Lung (tissue), 17 donors: ENCODE measurements at places on chromosomes 11 and 22. TPM values are rescaled to one million over a fixed set of nuclear protein-coding genes. Genes with fewer than 3 reads are reported as not detected.

DNA sequence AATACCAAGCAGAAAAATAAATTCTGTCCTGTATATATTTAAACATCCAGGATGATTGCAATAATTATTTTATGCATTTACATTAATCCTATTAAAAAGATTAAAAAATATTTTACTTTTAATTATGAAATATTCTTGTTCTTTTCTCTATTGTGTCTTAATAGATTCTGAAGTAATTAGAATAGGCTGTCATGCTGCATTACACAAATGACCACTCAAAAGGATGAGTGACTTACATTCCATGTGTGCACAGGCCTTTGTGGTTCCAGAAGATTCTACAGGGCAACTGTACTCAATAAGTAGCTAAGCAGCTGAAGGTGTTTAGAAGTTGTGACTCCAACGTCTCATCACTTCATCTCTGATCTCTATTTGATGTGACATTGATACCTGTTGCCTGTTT lies 745.9 kb upstream of the CCDC179 start:
- no peaks in the 10 kb centered on the region for H3K36me3 ChIP-seq
- H3K4me3 ChIP-seq = no peak overlapping the region
- no peaks in the 10 kb centered on the region for H3K4me1 ChIP-seq
- H3K27me3 ChIP-seq = no peaks in the 10 kb centered on the region
- no peak for DNase-seq
- H3K27ac ChIP-seq = no peak overlapping the region

The EFCAB6 gene
- total RNA-seq = 15.4 TPM

DNA sequence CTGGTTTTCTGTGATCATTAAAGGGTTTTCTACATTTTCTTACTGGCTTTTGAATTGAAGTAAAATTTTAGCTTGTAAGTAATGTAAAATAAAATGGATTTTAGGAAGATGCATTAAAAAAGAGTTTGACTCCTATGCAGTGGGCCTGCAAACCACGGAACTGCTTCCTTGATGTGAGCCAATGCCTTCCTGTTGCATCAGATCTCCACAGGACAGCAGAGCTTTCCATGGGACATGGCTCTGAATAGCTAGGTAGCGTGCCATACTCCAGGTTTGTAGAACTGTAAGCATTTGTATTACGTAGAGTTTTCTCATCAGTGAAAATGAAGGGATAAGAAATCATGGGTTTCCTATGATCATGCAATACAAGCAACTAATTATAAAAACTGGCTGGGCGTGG lies 133.4 kb downstream of the SWAP70 start:
- no peaks in the 10 kb centered on the region for H3K4me1 ChIP-seq
- peaks cover 2% of the 10 kb centered on the region for H3K36me3 ChIP-seq
- no peak overlapping the region for H3K4me3 ChIP-seq
- H3K27ac ChIP-seq = no peak overlapping the region
- no peak for DNase-seq

GRCh38 chr11:128901653-128902514 lies 10.7 kb downstream of the KCNJ5 start:
- H3K27ac ChIP-seq = no peak overlapping the region
- H3K4me1 ChIP-seq = peaks cover 2% of the 10 kb centered on the region
- no peak for DNase-seq
- H3K27me3 ChIP-seq = peaks cover 24% of the 10 kb centered on the region
- H3K36me3 ChIP-seq = no peaks in the 10 kb centered on the region
- H3K4me3 ChIP-seq = no peak overlapping the region

DNA sequence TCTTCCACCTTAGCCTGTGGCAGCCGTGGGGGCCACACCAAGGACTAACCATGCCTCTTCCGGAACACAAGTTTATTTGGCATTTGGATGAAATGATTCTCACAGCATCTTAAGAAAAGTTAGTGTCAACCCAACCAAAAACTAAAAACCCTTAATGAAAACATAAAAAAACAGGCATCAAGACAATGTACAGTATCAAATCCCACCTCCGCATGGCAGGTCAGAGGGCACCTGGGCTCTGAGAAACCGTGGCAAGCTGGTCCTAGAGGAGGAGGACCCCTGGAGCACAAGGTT lies 86.0 kb downstream of the DGCR2 start:
- H3K4me1 ChIP-seq = no peaks in the 10 kb centered on the region
- no peak for DNase-seq
- peaks cover 6% of the 10 kb centered on the region for H3K36me3 ChIP-seq
- no peak overlapping the region for H3K4me3 ChIP-seq
- H3K27me3 ChIP-seq = no peaks in the 10 kb centered on the region

- H3K4me3 ChIP-seq = no peak overlapping the region
- no peaks in the 10 kb centered on the region for H3K36me3 ChIP-seq
- no peaks in the 10 kb centered on the region for H3K27me3 ChIP-seq
- DNase-seq = no peak
Observed at GRCh38 chr22:27534720-27535125, 266.8 kb downstream of the MN1 start.

- H3K4me3 ChIP-seq = no peak overlapping the region
- no peak overlapping the region for H3K27ac ChIP-seq
- peak; percentile 40 for DNase-seq
- H3K4me1 ChIP-seq = no peaks in the 10 kb centered on the region
- no peaks in the 10 kb centered on the region for H3K27me3 ChIP-seq
Observed at GRCh38 chr11:125020342-125020741, 42.8 kb upstream of the SLC37A2 start.

The SERPING1 gene
- total RNA-seq = 102 TPM

DNA sequence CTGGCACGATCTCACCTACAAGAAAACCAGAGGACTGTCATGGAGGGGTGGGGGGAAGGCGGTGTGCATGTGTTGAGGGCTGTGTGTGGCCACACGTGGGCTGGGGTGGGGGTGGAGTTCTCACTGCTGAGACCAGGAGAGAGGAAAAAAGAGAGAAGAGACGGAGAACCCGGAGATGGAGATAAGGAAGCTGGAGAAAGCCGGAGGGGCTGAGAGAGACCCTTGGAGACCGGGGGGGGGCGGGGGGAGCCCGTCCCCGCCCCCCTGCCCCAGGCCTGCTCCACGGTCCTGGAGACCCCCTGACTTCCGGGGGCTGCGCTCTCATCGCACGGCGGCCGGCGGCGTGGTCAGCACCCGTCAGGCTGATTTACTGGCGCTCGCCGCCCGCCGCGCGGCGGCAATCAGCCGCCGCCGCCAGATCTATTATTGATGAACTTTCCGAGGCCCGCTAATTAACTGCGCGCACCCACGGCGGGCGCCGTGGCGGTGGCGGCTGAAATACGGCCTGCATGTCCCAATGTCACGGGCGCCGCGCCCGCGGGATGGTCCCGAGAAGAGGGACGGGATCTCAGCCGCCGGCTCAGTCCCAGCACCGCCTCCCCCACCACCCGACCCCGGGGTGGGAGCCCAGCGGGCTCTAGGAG lies 187.4 kb downstream of the MN1 start:
- peak; percentile 34 for DNase-seq
- H3K27me3 ChIP-seq = peaks cover 12% of the 10 kb centered on the region
- H3K36me3 ChIP-seq = no peaks in the 10 kb centered on the region
- H3K27ac ChIP-seq = no peak overlapping the region
- no peaks in the 10 kb centered on the region for H3K4me1 ChIP-seq
- no peak overlapping the region for H3K4me3 ChIP-seq

DNA sequence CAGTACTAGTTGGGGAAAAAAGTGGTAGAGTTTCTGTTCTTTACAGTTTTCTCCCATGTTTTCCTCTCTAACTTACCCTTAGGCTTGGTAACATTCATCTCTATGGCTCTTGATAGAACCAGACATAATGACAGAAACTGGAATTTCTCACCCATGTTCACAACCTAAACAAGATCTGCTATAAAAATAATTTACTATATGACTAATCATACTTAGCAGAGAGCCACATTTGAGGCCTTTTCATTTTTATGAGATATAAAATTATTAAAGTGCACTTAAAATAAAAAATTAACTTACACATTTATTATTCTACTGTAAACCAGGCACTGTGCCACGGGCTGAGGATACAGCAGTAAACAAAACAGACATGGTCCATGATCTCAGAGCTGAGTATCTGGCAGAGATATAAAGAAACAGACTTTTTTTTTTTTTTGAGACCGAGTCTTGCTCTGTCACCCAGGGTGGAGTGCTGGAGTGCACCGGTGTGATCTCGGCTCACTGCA lies 98.1 kb downstream of the GAB2 start:
- no peaks in the 10 kb centered on the region for H3K27me3 ChIP-seq
- no peaks in the 10 kb centered on the region for H3K36me3 ChIP-seq
- peaks cover 10% of the 10 kb centered on the region for H3K4me1 ChIP-seq
- H3K4me3 ChIP-seq = no peak overlapping the region
